ENCODE measurements at places on chromosomes 16 and 17. TPM values are rescaled to one million over a fixed set of nuclear protein-coding genes. Genes with fewer than 3 reads are reported as not detected.
A peak's percentile ranks its signal among the peaks of the same experiment; 100 is the strongest.

Gene XYLT1
- total RNA-seq, result 17.0 TPM

DNA sequence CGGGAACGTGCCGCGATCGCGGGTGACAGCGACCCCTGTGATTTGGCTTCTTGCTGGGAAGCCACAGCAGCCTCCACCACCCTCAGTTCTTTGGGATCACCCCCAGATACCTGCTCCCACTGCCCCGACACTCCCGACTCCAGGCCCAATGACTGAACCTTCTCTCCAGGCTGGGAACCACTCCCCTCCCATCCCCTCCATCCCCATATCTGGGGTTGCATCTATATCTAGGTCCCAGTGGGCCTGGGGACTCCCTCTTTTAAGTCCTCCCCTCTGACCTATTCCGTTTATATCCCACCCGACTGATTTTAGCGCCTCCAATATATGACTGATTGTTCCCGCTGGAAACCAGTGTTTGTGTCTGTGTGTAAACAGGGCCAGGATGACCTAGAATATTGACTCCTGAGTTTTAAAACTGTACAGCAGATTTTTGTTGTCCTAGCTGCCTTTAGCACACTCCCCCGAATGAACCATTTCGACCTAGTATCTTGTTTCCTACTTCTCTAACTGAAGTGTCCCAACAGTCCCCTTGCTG is 667 bp downstream of the PSMD3 start:
- DNase-seq, result no peak

DNA sequence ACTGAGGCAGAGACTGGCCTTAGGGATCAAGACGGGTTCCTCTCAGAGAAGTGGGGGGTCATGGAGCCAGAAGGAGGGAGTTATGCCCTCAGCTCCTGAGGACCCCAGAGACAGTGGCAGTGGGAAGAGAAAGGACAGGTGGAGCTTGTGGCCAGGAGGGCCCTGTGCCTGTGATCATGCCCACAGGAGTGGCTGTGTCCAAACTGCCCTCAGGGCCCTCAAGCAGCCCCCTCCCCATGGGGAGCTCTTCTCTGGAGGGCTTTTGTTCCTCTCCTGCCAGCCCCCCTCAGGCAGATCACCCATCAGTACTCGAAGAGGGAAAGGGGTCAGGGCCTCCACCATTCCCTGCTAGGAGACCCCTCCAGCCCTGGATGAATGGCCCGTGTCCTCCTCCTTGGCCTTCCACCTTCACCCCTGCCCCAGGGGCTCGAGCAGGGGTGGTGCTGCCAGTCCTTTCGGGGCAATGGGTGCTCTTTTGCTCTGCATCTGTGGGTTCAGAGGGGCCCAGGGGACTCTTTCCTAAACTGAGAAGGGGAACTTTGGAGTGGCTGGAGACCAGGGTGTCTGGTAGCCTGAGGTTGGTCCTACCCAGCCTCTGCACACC is 52.7 kb downstream of the BEAN1 start:
- DNase-seq, result peak; percentile 33

GRCh38 chr16:918068-918467 is 52.7 kb downstream of the LMF1 start:
- DNase-seq, result no peak

DNA sequence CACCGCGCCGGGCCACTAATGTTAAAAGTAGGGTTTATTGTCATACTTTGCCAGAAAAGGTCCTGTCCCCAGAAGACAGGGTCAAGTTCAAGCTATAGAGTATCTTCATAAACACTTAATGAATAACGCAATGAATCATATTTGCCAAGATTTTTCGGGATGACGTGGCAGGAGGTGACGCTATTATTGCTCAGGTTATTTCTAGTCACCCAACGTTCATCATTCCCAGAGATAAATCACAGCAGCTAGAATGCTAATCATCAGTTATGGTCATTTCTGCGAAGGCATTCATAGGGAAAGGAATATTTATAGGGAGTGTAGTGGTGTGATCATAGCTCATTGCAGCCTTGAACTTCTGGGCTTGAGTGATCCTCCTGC is 2.0 kb downstream of the TMC5 start:
- no peak for DNase-seq

GRCh38 chr17:50027881-50028735 is 27.8 kb upstream of the ITGA3 start:
- peak; percentile 91 for DNase-seq

- no peak for DNase-seq
Observed at GRCh38 chr17:67052720-67053437, 8.5 kb downstream of the CACNG1 start.

DNA sequence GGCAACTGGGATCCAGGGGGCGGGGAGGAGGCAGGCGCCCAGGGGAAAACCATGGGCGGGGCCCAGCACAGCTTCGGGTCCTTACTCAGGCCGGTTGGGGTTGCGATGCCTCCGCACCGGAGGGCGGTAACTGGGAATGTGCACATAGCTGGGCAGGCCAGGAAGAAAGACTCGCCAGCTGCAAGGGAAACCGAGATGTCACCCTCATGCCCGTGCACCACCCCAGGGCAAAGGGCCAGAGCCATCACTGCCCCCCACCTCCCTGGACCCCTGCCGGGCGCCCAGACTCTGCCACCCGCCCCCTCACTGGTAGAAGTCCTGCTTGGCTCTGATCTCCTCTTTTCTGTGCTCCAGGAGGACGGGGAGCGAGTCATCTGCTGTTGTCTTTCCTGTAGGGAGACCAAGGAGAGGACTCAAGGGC is 6.7 kb downstream of the ALOX12B start:
- DNase-seq, result no peak

GRCh38 chr16:78281115-78281514 is 181.7 kb downstream of the WWOX start:
- no peak for DNase-seq
